ENCODE measurements at places on chromosomes 4 and X.

GRCh38 chr4:182695842-182696241, 221.3 kb downstream of the DCTD start:
- DNase-seq, result no peak

- DNase-seq, result no peak
These were observed 69.2 kb downstream of the UCHL1 start for GRCh38 chr4:41325901-41326300.

- DNase-seq, result no peak
These were observed 344.6 kb upstream of the CTSO start for GRCh38 chr4:156298230-156298629.

DNA sequence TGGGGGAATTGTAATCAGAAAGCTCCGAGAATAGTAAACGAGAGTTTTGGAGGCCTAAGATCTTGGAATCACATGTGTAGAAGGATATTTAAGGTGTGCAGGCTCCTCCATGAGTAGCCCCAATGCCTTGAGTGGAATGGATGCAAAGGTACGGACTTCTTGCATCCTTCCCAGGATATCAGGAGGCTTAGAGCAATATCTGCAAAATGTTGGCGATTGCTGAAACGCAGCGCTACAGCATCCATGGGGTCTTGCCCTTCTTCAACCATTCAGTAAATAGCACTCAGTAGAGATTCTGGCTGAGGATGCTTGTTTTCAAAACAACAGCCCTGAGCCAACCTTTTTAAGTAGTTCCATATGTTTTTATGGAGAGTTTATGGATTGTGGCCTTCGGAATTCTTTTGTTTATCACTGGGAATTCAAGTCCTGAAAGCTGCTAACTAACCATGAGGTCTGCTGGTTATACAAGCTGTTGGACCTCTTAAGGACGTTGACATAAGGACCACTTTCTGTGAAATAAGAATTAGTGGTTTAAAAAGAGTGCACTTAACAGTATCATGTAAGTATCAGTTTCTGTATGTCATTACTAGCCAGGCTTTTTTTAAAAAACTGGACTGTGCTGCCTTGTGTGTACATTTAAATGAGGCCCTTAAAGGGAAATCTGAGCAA, 228.8 kb upstream of the PGRMC2 start:
- no peak for DNase-seq

DNA sequence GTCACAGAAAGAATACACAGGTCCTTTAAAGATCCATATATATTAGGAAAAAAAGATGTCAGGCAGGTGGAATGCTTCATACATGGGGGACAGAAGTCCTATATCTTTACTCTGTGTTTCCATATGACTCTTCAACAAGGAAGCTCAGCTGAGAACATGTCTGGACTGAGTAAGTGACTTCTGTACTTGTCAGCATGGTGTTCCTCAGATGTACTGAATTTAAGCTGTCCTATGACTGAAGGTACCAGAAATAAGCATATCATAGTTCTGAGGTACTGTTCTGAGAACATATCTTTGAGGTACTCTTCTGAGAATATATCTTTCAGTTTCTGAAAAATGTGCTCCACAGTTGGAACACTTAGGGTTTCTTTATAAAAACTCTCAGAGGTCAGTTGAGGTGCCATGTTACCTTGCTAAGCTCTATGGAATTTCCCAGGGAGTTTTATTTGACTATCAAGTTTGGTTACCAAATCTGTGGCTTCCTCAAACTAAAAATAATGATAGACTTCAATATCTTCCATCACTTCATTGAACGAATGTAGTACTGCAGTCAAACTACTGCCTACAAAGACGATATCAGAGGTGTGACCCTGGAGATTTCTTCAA, 597.2 kb upstream of the GNPDA2 start:
- no peak for DNase-seq

GRCh38 chrX:24553011-24553410, 87.9 kb downstream of the PDK3 start:
- DNase-seq, result no peak

GRCh38 chr4:68909385-68909784, 42.2 kb downstream of the UGT2A3 start:
- no peak for DNase-seq

DNA sequence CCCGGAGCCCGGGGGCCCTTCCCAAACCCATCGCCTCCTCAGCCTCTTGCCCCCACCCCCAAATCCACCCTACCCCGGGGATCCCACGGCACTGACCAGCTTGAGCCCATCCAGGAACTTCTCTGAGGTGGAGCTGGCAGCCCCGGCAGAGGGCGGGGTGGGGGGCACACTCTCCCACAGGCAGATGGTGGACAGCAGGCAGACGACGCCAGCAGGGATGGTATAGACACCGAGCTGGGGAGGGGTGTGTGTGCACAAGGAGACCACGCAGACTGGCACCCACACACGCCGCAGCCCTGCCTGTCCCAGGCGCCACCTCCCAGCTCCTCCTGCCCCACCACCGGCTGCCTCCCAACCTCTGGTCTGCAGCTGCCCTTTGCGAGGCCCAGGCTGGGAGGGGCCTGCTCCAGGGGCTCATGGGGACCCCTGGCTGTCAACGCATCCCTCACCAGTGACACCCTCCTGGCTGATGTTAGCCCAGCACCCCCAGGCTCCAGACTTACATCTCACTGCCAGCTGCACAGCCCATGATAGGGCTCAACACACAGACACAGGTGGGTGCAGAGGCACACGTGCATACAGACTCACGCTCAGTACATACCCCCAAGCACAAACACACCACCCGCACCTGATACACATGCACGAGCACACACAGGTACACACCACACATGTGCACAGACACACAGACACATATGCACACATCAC, 4.2 kb downstream of the SLC49A3 start:
- DNase-seq, result peak; percentile 10

DNA sequence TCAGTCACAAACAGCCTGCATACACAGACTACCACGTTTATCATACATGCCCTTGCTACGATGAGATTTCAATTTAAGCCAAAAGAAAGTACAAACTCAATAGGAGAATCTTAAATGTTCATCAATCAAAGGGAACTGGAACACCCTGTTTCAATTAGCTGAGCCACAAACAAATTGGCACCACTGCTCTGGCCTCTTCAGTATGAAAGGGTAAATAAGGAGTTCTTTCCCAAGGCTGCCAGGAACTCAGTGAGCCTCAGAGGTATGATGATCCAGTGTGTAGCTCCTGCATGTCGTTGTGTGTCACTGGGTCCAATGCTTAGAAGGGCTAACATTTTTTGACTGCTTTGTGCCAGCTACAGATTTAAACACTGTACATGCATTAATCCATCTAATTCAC, 5.4 kb downstream of the RNF150 start:
- DNase-seq, result no peak

GRCh38 chrX:68183612-68184214, 249.6 kb downstream of the OPHN1 start:
- no peak for DNase-seq

DNA sequence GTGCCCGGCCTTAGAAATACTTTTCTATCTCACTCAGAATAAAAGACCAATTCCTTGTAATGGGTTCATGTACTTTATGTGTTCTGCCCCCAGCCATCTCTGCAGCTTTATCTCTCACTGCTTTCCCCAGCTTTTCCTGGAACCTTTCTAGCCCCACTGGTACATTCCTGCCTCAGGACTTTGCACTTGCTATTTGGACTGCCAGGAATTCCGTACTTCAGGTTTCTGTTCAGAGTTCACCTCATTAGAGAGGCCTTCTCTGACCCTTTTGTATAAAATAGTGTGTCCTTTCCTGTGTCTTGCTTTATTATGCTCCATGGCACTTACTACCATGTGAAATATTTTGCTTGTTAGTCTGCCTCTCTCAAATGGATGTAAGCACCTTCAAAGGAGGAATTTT, 112.5 kb downstream of the PDLIM5 start:
- DNase-seq, result no peak

- DNase-seq, result no peak
These were observed 51.0 kb downstream of the NSG1 start for GRCh38 chr4:4437798-4438470.

DNA sequence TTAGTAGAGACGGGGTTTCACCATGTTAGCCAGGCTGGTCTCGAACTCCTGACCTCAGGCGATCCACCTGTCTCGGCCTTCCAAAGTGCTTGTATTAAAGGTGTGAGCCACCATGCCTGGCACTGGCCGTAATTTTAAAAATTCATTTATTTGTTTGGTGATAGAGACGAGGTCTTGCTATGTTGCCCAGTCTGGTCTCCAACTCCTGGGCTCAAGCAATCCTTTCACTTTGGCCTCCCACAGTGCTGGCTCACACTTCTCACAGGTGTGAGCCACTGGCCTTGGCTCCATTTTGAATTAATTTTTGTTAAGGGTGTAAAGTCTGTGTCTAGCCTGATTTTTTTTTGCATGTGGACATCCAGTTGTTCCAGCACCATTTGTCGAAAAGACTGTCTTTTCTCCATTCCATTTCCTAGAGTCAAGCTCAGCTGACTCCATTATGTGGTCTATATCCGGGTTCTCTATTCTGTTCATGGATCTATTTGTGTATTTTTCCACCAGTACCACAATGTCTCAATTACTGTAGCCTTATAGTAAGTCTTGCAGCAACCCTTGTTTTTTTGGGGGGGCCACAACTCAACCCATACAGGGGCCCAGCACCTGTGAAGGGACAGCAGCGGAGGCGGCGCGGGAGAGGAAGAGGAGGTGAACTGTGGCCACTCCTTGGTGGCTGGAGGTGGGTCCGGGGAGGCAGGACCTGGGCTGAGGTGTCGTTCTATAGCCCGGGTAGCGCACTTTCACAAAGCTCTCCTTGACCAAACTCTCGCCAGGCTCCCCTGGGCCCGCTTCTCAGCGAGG, 1.5 kb upstream of the NSD2 start:
- DNase-seq, result no peak

GRCh38 chr4:174198828-174199227, 84.6 kb downstream of the FBXO8 start:
- DNase-seq, result no peak

DNA sequence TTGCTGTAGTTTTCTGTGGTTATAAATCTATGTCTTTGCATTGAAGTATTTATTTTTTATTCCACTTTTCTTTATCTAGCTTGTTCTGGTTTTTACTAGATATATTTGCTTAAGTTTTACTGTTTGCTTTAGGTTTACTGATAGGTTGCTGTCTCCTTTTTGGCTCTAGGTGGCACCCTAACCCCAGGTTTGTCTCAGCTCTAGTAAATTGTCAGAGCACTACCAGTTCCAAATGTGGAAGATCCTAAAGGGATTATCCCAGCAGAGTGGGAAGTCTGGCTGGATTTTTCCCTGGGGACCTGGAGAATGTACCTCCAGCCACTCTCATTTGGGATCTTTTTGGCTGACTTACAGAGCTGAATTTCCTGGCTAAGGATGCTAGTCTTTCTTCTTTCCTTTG, 106.1 kb downstream of the PBDC1 start:
- DNase-seq, result peak; percentile 81

- DNase-seq, result no peak
These were observed 41.6 kb upstream of the EDA2R start for GRCh38 chrX:66680451-66680850.

- DNase-seq, result no peak
These were observed 23.9 kb downstream of the ADRA2C start for GRCh38 chr4:3790006-3790561.
